CD8-positive, alpha-beta T cell (primary cell): ENCODE measurements at places on chromosomes 3 and 15.

DNA sequence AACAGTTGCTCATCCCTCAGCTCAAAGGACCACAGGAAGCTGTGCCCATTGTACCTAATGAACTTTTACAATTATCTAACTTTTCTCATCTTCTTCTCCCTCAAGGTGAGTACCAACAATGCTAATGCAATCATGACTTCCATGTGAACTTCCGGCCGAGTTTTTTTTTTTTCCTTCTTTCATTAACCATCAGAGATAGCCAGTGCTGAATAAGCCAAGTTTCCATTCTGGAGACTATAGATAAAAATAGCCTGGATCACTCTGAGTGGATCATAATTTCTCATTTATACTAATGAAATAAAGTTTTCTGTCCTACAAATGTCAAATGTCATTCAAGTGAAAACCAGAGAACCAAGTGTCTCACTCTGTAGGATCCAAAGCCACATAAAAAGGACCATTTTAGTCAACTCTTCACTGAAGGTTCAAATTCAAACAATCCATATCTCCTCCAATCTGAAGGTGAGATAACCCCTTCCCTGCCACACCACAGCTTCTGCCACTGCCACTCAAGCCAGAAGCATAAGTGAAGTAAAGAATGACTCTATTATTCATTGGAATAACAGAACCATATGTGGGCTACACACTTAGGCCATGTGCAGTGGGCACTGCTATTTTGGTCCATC is 5.5 kb downstream of the SUMF1 start:
- DNase-seq: no peak

DNA sequence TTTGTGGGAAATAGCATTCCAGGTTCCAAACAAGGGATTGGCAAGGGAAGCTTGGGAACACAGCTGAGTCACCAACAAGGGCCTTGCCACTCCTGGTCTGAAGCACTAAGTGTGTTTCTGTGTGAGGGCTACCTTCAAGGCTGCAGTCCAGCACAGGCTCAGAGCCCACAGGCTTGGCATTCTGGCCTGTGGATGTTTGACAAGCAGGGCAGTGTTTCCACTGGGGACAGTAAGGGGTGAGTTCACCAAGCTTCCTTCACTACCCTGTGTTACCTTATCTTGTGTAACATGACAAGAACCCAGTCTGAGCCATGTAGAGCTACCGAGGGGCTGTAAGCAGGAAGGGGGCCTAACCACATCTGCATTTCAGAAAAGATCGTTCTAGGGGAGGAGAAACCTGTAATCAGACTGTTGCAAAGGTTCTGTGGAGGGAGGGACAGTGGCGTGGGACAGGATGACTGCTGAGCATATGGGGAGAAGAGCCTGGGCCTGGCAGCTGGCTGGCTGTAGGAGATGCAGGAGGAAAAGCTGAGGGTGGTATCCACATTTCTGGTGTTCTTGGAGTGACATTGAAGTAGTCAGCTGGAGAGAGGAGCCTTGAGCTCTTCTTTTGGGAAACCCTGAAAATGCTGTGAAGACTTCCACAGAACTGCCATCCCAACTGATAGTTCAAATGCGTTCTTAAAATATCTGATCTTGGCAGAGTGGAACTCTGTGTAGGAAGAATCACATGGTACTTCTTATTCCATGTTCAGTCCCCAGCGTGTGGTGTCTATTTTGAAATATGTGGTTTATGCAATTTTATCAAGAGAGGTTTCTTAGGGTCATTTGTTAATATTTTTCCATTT is 61.3 kb downstream of the CTDSPL start:
- DNase-seq: no peak

- DNase-seq: no peak
Measured at GRCh38 chr15:81315452-81316175, 8.3 kb downstream of the STARD5 start.

DNA sequence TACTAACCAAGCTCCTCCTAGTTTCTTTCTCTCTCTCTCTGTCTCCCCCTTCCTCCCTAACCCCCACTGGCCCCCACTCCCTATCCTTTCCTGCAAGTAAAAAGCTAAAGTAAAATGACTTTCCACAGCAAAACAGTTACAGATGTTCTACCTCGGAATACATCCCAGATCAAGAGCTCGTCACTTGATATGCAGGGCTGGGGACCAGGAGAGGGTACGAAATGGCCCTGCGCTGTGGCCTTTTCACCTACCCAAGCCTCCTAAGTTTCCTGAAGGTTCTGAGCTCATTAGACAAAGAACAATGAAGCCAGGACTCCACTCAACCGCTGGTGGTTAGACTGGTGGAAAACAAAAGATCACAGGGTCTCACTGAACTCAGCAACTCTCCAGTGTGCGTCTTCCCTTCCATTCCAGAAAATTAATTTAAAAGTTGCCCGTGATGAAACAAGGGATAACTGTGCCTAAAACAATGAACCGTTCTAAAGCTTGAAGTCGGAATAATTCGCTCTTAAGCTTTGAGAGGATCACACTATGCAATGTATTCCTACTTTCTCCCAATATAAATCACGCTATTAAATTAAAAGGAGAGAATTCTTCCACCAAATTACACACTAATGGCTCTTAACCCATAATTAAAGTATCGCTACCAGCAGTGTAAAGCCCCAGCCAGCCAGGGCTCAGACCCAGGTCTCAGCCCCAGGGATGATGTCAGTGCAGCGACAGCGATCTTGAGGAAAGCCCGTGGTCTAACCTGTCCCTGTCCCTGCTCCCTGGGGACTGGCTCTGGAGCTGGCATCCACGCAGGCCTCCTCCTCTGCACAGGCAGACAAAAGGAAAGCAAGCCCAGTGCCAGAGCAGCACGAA is 5.0 kb downstream of the VGLL4 start:
- DNase-seq: no peak

GRCh38 chr3:189331002-189331418 is 159.2 kb downstream of the TPRG1 start:
- DNase-seq: no peak

GRCh38 chr15:26631894-26632293 is 141.0 kb downstream of the GABRB3 start:
- DNase-seq: no peak

DNA sequence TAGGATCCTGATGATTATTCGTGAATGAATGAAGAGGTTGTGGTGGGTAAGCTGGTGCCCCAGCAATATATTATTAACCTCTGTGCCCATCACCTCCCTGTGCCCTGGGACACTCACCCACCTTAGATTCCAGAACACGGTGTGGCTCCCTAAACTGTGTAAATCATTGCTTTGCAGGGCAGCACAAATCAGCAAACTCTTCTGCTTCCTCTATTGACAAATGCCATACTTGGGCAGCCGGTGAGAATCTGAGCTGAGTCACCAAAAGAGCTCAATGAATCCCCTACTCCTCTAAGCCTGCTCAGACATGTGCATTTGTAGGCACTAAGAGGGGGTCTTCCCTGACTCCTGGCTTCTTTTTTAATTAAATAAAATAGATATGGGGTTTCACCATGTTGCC is 15.7 kb downstream of the UQCC5 start:
- no peak for DNase-seq

DNA sequence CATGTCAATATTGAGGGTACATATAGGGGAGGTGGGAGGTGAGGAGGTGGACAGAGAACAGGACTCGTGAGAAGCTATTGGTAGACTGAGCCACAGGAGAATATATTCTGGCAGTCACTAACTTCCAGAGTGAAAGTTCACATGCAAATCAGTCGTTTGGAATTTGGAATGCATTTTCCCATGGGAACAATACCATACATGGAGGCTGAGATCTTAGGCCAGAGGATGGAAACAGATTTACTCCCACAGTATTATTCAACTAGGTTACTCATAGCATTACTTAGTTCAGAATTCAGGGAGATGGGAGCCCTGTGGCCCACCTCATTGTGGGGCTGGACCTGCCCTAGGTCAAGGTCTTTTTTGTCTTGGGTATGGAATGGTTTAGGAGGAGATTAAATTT is 36.4 kb upstream of the ABHD2 start:
- no peak for DNase-seq

DNA sequence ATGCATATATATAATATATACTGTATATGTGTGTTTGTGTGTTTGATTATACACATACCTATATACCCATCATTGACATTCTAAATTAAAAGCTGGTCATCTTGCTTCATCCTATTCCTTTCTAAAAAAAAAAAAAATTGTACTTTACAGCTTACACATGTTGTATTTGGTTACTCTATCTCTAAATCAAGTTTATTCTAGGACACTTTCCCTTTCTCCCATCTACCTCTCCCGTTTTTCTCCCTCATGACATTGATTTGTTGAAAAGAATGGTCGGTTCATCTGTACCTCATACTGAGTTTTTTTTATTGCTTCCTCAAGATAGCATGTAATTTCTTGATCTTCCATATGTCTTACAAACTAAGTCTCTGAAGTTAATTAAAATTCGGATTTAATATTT is 26.9 kb downstream of the GABPB1 start:
- DNase-seq: no peak

- no peak for DNase-seq
Measured at GRCh38 chr3:37224879-37225278, 50.5 kb upstream of the LRRFIP2 start.

DNA sequence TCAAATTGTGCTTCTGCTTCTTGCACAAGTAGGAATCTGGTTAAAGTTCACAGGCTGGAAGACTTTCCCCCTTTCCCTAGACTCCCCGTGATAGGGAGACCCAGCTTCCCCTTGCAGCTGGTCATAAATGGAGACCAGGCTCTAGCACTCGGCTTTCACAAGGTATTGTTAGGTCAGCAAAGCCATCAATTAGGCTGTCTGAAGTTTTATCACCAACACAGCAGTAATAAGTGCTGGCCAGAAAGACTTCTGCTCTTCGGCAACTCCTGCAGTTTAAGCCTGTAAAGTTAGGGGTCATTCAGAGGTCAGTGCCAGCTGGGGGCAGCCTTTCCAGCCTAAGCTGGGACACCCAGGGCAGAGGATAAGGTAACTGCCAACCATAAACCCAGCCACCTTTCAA is 203.4 kb downstream of the MEIS2 start:
- DNase-seq: no peak

DNA sequence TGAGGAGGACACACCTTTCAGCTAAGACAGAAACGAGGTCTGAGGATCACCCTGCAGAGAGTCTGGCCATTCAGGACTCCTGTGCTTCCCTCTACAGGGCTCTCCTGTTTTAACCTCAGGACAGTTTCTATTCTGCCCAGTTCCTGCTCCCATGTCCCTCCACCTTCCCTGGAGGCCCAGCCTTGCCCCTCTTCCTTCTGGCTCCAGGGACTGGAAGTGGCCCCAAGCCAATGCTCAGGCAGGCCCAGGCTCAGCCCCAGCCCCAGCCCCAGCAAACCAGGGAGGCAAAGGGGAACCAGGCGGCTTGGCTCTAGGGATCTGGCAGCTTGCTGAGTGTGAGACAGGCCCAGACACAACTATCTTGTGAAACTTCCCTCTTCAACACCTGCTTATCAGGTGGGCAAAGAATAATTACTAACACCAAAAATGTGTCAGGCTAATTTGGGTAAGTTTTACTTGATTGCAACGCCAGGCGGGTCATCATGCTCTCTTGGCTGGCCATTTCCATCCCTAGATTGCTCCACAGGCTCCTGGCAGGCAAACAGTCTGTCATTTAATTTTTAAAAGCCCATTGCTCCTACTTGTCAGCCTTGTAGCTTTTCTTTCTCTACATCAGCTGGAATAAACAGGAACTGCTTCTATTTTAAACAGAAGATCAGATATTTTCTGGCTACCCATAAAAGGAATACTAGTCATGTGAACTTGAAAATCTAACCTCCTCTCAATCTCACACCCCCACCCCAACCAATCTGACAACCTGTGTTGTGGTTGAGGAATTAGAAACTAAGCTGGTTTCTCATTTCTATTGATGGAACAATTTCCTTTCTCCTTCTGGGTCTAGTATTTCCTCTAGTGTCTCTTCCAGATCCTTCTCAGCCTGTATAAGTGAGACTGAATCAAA is 33.5 kb downstream of the UPK1B start:
- DNase-seq: no peak

DNA sequence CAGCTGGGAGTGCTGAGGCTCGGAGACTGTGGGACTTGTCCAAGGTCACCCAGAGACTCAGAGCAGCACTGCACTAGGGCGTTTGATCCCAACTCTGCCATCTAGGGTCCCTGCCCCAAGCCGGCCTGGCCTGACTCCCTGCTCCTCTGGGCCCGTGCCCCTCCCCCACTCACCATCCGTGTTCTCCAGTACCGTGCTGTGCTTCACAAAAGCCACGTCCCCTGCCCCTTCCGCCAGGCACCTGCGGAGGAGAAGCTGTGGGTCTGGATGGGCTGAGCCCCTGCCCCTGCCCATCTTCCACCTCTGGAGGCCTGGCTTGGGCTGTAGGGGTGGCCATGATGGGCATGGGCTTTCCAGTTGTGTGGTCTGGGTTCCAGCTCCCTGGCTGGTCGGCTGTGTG is 8.4 kb downstream of the MELTF start:
- no peak for DNase-seq

DNA sequence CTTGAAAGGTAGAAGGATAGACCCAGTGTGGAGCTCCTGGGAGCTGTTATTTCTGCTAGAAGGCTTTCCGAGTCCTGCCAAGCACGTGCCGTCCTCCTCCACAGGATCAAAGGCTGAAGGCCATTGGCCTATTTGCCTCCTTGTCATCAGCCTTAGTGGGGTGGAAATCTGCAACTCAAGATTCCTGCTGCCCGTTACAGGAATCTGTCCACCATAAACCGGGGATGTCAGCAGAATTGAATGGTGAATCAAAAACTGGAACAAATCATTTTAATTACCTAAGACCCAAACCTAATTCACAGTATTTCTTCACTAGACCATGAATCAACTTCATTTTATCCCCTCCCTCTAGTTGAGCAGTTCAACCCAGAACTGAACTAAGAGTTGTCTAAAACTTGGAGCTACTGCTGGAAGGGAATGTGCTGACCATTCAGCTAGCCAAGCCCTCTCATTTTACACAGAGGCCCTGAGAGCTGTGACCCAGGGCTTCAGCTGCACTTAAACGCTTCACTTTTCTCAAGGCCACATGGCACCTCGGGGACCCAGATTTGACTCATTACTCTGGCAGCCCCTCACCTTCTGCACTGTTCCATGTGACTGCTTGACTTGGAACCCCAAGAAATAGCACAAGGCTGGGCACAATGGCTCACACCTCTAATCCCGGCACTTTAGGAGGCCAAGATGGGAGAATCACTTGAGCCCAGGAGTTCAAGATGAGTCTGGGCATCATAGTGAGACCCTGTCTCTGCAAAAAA is 36.8 kb upstream of the KIF23 start:
- DNase-seq: no peak

DNA sequence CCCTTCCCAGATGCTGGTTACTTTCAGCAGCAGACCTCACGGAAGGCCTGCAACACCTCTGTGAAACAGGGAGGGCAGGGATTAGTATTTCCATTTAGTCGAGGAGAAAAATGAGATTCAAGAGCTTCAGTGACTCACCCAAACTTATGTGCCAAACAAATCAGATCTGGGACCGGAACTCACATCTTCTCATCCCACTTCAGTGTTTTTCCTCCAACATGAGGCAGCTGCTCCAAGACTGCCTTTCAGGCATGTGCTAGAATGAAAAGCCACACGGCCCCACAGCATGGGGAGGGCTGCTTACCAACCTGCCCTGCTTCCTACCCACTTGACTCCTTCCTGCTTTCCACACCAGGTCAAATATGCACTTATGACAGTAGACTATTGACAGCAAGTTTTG is 129.4 kb upstream of the SLC24A5 start:
- DNase-seq: no peak
